Activated naive CD8-positive, alpha-beta T cell treated with anti-CD3 and anti-CD28 coated beads, Interleukin-2, amount 50 U/mL, for 24 hours (primary cell): ENCODE measurements at places on chromosomes 2 and 18.

GRCh38 chr2:203280428-203281064, 41.7 kb downstream of the CYP20A1 start:
- no peak overlapping the region for H3K27ac ChIP-seq
- H3K4me1 ChIP-seq, result no peaks in the 10 kb centered on the region
- no peak for DNase-seq
- peaks cover 27% of the 10 kb centered on the region for H3K36me3 ChIP-seq
- H3K27me3 ChIP-seq, result no peaks in the 10 kb centered on the region
- H3K4me3 ChIP-seq, result no peak overlapping the region

GRCh38 chr2:219611306-219611705, 13.6 kb downstream of the STK11IP start:
- no peak overlapping the region for H3K27ac ChIP-seq
- peaks cover 14% of the 10 kb centered on the region for H3K4me1 ChIP-seq
- H3K27me3 ChIP-seq, result no peaks in the 10 kb centered on the region
- H3K36me3 ChIP-seq, result peaks cover 23% of the 10 kb centered on the region

DNA sequence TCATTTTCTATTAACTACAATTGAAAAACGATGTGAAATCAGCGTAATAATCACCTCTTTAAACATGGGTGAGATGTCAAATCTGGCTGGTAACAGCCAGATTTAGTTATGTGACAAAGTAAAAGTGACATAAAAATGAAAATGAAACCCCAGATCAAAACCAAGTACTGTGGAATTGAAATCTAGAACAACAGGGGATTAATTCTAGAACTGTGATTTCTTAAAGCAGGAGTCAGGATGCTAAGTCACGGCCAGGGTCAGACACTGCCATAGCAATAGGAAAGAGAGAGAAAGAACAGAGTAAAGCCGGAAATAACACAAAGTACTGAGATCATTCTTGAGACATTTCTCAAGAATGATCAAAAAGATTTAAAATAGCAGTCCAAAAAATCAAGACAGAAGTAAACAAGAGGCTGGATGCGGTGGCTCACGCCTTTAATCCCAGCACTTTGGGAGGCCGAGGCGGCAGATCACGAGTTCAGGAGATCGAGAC, 1183.7 kb upstream of the NXPH2 start:
- H3K4me1 ChIP-seq, result no peaks in the 10 kb centered on the region
- no peak for DNase-seq
- H3K36me3 ChIP-seq, result no peaks in the 10 kb centered on the region
- H3K27me3 ChIP-seq, result no peaks in the 10 kb centered on the region
- H3K27ac ChIP-seq, result no peak overlapping the region

DNA sequence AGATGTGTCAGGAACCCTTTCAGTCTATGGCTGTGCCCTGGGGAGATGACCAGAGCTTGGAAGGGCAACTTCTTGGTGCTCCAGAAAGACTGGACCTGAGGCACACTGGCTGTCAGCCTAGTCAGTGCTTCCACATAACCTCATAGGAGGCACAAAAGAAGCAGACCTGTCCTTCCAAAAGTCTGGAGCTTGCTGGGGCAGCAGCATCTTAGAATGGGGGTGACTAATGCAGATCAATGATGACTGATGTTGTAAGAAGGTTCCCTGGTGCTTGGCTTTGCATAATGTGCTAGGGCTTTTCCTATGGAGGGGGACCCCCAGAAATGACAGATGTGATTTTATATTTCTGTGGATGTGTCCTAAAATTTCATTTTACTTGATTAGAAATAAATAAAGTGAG, 255.7 kb upstream of the THUMPD2 start:
- H3K36me3 ChIP-seq, result peaks cover 4% of the 10 kb centered on the region
- DNase-seq, result no peak
- H3K27me3 ChIP-seq, result no peaks in the 10 kb centered on the region
- peaks cover 14% of the 10 kb centered on the region for H3K4me1 ChIP-seq

GRCh38 chr2:126620302-126620701, 35.7 kb upstream of the GYPC start:
- peaks cover 6% of the 10 kb centered on the region for H3K4me1 ChIP-seq
- DNase-seq, result no peak
- H3K27me3 ChIP-seq, result no peaks in the 10 kb centered on the region
- H3K36me3 ChIP-seq, result no peaks in the 10 kb centered on the region

DNA sequence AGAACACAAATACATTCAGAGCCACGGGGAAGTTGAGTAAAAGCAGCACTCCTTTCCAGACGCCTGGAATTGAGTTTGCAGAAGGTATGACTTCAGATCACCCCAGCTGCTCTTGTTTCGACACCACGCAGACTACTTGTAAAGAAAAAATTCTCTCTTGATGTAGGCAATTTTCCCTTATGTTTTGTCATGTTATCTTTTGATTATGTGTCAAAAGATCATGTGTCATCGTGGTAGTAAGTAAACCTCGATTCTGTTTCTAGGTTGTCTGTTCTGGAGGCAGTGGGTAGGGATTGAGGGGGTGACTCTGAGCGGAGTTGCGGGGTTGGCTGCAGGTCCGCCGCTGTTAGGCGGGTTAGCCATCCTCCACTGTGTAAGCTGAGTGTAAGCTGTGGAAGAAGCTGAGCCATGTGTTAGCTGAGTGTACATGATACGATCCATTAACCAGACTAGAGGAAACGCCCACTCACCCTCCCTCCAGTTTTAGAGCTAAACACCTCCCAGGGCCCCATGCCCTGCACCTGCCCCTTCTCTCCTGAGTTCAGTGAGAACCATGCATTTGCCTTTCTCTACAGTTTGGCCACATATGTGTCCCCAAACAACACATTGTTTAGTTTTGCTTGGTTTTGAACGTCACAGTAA, 181.8 kb downstream of the SNTG2 start:
- H3K27ac ChIP-seq, result no peak overlapping the region
- peaks cover 33% of the 10 kb centered on the region for H3K4me1 ChIP-seq
- H3K4me3 ChIP-seq, result no peak overlapping the region
- H3K36me3 ChIP-seq, result peaks cover 2% of the 10 kb centered on the region
- H3K27me3 ChIP-seq, result peaks cover 9% of the 10 kb centered on the region

DNA sequence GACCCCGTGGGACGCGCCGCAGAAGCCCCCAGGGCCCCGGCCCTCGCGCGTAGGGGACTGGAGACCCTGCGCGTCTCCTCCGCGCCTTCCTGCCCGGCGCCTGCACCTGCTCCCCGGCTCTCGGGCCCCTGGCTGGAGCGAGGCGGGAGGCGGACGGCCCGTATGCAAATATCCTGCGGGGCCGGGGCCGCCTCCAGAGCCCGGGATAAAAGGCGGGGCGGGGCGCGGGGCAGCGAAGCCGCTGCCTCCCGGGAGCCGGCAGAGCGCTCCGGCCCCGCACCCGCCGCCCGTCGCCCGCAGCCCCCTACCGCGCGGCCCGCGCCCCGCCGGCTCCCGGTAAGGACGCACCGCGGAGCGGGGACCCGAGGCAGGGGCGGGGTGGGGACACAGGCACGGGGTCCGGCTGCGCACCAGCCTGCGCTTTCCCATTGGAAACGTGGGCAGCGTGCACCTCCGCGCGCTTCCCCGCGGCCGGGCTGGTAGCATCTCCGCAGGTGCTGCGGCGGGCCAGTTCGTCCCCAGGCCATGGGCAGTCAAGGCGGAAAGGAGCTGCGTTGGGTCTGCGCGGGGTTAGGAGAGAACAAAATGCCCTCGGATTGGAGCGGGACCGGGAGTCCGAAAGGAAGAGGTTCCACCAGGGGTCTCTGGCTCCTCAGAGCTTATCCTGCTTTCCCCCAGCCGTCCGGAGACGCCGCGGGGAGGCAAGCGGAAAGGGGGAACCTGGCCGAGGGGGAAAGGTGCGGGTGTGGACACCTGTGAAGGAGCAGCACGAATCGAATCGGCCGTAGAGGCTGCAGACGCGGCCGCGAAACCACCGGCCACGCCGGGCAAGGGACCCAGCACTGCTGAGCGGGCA, at the start of gene ATP6V1C2:
Gene ATP6V1C2 (plus strand): TSS at position 235 of the 856 bp plus-strand sequence. CDS start 1,220 bp downstream, outside the sequence.
- H3K27ac ChIP-seq, result no peak within 1 kb of the TSS
- DNase-seq, result no peak
- peaks cover 6% of the 10 kb centered on the region for H3K4me1 ChIP-seq
- H3K27me3 ChIP-seq, result peaks cover 53% of the 10 kb centered on the region
- no peaks in the 10 kb centered on the region for H3K36me3 ChIP-seq

- H3K27me3 ChIP-seq, result no peaks in the 10 kb centered on the region
- no peak for DNase-seq
- H3K36me3 ChIP-seq, result no peaks in the 10 kb centered on the region
- H3K4me1 ChIP-seq, result no peaks in the 10 kb centered on the region
Observed at GRCh38 chr2:20185176-20186022, 39.5 kb downstream of the SDC1 start.

DNA sequence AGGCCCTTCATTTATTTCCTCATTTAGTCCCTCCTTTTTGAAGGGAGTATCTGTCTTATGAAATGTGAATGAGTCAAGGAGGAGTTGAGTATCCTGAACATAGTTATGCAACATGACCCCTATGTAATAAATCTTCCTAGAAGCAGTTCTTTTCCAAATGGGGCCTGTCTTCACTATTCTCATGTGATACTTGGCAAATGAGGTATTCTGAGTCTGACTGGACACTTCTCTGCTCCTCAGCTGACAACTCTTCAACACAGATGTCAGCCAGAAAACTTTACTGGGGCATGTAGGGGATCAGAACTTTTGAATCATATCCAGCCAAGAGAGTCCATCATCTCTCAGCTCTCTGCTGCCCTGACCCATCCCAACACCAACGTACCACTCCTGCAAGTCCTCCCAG, 291.6 kb downstream of the ZNF385B start:
- H3K4me1 ChIP-seq, result no peaks in the 10 kb centered on the region
- no peak overlapping the region for H3K27ac ChIP-seq
- H3K36me3 ChIP-seq, result no peaks in the 10 kb centered on the region
- no peak overlapping the region for H3K4me3 ChIP-seq

DNA sequence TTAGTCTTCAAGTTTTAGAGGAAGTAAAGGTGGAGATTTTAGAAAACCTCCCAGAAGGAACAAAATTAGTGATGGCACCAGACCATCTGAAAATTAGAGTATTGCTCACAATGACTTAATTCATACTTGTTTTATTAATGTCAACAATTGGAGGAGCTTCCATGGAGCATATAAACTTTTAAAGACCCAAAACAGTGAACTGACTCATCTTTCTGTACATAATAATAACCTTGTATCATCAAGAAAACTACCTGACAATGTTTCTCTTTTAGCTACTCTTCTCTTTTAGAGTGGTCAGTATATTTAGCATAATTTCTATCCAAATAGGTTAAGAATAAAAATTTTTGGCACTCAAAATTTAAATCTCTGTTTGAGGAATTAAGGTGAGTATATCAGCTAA, 7.2 kb upstream of the ITGAV start:
- no peaks in the 10 kb centered on the region for H3K27me3 ChIP-seq
- H3K4me3 ChIP-seq, result no peak overlapping the region
- no peaks in the 10 kb centered on the region for H3K36me3 ChIP-seq
- no peak for DNase-seq

DNA sequence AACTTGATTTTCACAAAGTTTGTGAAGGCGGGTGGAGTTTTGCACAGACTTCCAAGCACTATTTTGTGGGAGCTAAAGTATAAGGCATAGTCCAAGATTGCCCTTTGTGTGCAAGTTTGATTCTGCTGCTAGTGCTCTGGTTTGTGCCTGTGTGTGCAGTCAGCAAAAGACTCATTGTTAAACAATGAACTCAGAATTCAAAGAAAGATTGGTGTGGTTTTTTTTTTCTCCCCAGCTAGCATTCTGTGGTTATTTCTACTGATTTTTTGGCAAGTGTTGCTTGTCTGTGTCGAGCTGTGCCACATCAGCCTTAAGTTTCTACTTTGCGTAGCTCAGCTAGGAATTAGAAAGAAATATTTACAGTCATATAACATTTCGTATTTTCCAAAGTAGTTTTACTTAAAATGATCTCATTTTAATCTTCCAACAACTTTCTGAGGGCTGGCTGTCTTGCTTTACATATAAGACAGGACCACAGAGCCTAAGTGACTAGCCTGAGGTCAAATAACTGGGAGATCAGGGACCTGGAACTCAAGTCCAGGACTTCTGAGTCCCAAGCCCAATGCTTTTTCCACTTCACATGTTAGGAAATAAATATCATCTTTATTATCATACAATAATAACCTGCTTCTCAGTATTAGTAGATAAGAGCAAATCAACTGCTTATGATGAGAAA, 69.8 kb downstream of the BABAM2 start:
- peaks cover 13% of the 10 kb centered on the region for H3K36me3 ChIP-seq
- H3K27ac ChIP-seq, result peak overlapping the region; percentile 57
- H3K27me3 ChIP-seq, result no peaks in the 10 kb centered on the region
- H3K4me3 ChIP-seq, result peak overlapping the region; percentile 3
- no peak for DNase-seq
- H3K4me1 ChIP-seq, result peaks cover 74% of the 10 kb centered on the region

DNA sequence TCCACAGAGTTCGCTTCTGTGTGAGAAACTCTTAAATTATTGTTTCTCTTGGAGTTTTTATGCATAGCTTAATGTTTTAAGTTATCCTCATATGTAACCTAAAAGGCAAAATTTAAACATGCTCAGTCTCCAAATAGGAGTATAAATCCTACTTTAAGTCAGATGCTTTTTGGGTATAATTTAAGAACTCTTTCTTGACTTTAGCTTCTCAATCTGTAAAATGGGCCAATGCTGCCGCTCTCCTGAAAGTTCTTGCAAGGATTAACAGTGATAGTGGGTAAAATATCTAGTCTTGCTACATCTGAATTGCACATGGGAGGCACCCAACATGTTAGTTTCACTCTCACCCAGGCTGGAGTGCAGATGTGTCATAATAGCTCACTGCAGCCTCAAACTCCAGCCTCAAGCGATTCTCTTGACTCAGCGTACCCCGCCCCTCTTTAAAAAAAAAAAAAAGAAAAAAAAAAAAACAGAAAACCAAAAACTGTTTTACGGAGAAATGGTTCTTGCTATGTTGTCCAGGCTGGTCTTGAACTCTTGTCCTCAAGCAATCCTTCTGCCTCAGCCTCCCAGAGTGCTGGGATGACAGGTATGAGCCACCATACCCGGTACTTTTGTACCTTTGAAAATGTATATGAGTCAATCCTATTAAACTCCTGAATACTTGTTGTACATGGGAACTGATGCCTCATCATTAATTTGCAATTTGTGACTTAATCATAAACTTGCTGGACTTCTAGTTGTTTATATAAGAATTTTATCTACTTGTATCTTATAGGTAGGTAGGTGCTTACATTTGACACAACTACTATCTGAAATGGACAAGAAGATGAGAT, 1.8 kb downstream of the FBXO48 start:
- peaks cover 51% of the 10 kb centered on the region for H3K4me1 ChIP-seq
- DNase-seq, result no peak
- peaks cover 2% of the 10 kb centered on the region for H3K36me3 ChIP-seq
- H3K4me3 ChIP-seq, result peak overlapping the region; percentile 98
- H3K27ac ChIP-seq, result peak overlapping the region; percentile 92
